ENCODE measurements at places on chromosomes 3 and 15.
A peak's percentile ranks its signal among the peaks of the same experiment; 100 is the strongest.

GRCh38 chr3:168091302-168091858 is 4.3 kb downstream of the GOLIM4 start:
- no peak for DNase-seq

GRCh38 chr15:41746802-41747201 is 27.5 kb upstream of the MAPKBP1 start:
- DNase-seq: peak; percentile 64

DNA sequence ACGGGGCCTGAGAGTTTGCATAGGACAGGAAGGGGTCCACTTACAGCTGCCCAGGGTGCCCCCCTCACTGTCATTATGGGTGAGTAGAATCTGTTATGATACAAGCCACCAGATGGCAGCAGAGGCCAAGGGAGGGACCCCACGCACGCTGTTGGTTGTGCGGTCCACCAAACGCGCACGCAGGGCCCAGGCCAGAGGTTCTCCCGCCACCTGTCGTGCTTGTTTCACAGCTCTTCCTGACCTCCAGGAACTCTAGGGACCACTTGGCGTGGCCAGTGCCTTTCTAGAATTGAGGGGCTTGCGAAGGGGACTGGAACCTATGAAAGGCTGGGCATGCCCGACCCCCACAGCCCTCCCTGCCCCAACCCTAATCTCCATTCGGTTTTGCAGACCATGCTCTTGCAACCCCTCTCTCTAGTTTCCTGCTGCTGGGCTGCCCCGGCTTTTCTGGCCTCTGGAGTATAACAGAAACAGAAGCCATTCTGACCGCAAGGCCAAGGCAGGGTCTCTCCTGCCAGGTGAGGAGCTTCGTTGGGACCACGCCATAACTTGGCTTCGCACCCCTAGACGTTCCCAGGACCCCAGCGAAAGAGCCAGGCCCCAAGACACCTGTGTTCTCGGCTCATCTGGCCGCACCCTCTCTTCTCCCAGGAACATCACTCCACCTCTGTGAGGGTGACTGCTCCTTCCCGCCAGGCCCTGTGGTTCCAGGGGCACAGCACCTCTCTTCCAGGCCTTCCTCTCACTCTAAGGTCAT is 46.0 kb downstream of the ALDH1L1 start:
- peak; percentile 68 for DNase-seq

- no peak for DNase-seq
These were observed 12.2 kb upstream of the ATP2B2 start for GRCh38 chr3:10517627-10518026.

- DNase-seq: peak; percentile 32
These were observed 3.2 kb downstream of the SENP7 start for GRCh38 chr3:101509811-101510210.

DNA sequence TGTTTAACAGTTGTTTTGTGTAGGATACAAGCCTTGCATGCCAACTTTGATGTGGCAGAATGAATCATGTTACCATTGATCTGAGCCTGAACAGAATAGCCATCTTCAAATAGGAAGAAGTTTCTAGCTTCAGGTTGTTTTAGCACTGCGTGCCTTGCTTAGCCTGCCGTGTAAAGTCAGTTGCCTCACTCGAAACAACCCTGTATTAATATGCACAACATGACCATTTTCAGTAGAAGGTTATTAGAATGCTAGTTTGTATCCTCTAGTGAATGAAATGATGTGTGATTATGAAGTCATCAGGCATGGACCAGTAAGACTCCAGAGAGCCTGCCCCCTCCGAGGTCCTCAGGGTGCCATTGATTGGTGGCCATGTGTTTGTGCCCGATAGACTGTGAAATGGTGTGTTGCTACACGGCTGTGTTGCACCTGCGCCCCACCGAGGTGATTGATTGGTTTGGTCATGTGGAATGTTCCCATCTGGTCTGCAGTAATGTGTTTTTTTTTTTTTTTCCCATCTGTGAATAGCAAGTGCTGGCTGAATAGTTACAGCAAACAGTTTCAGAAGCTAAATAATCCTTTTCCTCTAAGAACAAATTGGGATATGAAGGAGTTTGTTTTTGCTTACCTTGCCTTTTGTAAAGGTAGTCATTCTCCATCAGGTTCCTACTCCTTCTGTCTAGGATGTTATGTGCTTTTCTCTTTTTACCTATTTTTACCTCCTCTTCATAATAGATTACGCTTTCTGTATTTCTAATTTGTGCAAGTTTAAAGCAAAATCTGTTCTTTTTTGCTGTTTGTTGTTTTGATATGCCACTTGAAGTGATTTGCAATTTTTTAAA is 214.9 kb downstream of the TCF12 start:
- DNase-seq: no peak
